ENCODE measurements at places on chromosomes 6 and 20. TPM values are rescaled to one million over a fixed set of nuclear protein-coding genes. Genes with fewer than 3 reads are reported as not detected.

DNA sequence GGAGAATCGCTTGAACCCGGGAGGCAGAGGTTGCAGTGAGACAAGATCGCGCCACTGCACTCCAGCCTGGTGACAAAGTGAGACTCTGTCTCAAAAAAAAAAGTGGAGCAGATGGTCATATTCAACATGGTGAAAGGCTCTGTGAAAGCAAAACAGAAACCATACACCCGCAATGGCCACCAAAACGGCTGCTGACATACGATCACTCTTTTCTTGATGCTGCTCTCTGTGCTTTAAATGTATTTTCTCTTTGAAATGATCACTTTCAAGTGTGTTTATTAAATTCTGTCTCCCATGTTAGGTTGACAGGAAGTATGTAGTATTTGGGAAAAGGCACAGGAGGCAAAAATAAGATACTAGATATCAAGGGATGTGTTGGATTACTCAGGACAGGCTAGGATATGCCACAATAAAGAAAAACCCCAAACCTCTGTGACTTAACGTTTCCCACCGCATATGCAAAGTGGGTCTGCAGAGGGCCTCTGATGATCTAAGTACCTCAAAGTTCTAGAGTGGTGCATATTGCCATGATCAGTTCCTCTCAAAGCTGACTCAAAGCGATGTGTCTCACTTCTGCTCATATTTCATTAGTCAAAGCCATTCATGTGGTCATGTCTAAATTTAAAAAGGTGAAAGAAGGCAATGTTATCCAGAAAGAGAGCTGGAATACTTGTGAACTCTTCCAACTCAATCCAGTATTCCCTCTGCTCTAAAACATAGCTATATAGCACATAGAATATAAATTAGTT, 155.1 kb upstream of the SOX4 start:
- DNase-seq: no peak

DNA sequence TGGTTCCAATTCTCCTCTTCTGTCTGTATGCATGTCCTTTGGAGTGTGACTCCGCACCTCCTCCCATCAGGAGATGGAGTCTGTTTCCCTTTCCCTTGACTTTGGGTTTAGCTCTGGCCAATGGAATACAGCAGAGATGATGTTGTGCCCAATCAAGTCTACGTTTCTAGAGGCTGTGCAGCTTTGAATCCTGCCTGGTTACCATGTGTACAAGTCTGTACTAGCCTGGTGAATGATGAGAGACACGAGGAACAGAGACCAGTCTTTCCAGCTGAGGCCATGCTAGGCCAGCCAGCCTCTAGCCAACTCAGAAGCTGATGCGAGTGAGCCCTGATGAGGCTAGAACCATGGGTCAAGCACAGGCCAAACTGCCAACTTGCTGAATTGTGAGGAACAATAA, 83.2 kb downstream of the LAMP5 start:
- DNase-seq: no peak

DNA sequence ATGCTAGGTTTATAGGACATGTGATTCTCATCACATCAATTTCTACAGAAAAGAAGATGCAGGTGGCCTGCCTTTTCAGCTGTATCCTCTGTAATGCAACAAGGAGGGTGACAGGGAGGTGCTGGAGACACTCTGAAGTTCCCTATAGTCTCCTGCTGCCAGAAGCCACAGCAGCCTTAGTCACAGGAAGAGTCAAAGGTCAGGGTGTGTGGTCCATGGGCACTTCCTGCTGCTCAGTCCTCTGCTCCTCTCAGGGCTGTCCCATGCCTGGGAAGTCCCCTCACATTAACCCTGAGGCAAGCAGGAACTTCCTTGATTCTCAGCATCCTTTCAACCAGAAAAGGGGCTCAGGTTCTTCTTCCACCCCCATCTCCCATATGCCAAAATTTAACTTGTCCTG, 144.8 kb upstream of the FOXA2 start:
- no peak for DNase-seq

The PBOV1 gene
- total RNA-seq: not detected

The HLA-DQA1 gene
- 21.9 TPM for total RNA-seq

The EPPIN gene
- not detected for total RNA-seq

The PLAGL2 gene
- 13.9 TPM for total RNA-seq

The EDN3 gene
- 0.32 TPM for total RNA-seq

The DEFB132 gene
- total RNA-seq: not detected

The TMEM244 gene
- not detected for total RNA-seq
